ENCODE measurements at places on chromosomes 3 and 15.

- no peak for DNase-seq
Observed at GRCh38 chr15:78417754-78418630, 20.0 kb upstream of the IREB2 start.

GRCh38 chr15:74025436-74025835, 30.9 kb downstream of the PML start:
- no peak for DNase-seq

GRCh38 chr3:23864931-23865330, 51.9 kb downstream of the NKIRAS1 start:
- no peak for DNase-seq

- no peak for DNase-seq
Observed at GRCh38 chr3:121514496-121514895, 31.3 kb downstream of the POLQ start.

GRCh38 chr15:43376017-43376705, 5.3 kb downstream of the TUBGCP4 start:
- peak; percentile 59 for DNase-seq

DNA sequence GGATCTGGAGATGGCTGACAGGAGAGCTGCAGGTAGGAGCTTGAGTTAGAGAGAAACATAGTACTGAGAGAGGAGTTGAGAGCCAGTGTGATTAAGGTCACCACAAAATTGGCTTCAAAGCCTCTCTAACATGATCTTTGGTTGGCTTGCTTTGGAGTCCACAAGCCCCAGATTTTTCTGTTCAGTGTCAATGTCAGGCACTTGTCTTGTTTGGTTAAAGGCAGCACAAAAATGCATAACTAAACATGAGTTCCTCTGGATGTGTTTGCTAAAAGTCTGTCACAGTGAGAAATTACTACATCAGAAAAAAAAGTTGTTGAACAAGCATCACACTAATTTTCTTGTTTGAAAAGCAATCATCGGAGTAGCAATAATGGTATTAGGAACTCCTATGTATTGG, 440.5 kb downstream of the NTRK3 start:
- no peak for DNase-seq

DNA sequence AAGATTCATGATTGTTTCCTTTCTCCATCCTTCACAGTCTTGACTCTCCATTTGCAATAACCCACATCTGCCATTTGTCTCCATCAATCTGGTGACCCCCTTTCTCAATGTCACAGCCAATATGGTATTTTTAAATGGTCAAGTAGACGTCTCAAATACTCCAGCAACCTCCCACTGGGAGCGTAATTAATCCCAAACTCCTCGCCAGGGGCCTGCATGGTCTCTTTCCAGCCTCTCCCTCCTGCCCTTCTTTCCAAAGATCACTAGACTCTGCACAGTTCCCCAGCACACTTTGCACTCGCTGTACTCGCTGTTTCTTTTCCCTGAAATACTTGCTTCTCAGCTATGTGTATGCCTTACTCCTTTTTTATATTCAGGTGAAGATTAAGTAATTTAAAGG, 115.3 kb downstream of the PLCH1 start:
- DNase-seq = no peak

DNA sequence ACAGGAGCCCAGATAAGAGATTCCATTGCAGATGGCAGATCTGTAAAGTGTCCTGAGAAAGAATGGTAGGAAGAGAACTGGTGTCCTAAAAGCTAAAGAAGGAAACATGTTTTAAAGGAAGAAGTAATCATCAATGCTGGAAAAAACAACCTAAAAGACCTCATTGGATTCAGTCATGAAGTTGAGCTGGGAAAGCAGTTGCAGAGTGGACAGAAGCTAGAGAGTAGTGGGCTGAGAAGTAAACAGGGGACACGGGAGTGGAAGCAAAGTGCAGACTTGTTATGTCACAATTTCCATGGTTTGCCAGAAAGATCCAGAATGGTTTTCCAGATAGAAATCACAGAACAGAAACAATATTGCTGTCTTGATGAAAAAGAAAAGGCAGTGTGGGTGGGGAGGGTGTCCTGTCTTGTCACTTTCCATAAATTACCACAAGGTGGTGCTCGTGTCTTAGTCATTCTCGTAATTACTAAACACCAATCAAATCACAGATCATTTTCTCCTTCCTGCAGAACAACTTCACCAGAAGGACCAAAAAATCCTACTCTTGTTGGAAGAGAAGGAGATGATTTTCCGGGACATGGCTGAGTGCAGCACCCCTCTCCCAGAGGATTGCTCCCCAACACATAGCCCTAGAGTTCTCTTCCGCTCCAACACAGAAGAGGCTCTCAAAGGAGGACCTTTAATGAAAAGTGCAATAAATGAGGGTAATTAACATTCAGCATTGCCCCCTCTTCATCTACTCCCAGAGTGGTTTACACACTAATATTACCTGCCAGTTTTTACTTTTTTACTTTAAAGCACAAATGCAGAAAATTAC, 64.5 kb downstream of the KLHL25 start:
- DNase-seq = peak; percentile 78

- peak; percentile 36 for DNase-seq
Observed at GRCh38 chr15:58066042-58066867, 744 bp upstream of the ALDH1A2 start.

DNA sequence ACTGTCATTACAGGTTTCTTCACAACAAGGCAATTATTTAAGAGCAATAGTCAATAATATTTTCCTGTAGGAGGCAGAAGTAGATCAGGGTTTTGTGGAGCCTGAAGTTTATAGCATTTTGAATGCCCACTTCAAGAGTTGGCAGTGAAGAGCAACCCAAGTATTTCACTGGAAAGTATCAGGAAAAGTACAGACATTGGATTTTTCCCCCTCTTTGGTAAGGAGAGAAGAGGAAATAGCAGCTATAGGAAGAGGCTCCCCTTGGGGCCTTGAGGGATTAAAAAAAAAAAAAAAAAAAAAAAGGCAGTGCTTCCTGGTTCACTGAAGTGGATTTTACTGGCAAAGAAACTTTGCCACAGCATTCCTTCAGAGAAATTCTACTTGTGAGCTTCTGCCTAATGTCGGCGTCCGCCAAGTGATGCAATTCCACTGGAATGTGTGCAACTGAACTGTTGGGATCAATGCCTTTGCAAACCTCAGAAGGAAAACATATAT, 5.7 kb upstream of the CNTN6 start:
- no peak for DNase-seq

GRCh38 chr3:124587053-124587408, 143.2 kb upstream of the UMPS start:
- no peak for DNase-seq

DNA sequence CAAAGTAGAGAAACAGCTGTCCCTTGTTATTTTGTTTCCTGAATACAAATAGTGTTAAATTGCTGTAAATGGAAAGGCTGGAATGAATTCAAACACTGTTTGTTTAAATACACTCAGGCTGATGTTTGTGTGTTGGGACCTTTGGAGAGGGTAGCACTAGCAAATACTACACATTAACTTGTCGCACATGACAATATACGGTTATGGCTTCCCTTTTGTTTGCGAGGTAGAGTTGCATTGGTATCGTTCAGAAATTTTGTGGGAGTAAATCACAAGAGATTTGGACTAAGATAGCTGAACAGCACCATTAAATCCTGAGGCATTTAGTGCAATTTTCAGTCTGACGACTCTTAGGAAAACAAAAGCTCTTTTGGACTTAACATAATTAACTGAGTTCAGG, 213.0 kb upstream of the ROBO2 start:
- no peak for DNase-seq

DNA sequence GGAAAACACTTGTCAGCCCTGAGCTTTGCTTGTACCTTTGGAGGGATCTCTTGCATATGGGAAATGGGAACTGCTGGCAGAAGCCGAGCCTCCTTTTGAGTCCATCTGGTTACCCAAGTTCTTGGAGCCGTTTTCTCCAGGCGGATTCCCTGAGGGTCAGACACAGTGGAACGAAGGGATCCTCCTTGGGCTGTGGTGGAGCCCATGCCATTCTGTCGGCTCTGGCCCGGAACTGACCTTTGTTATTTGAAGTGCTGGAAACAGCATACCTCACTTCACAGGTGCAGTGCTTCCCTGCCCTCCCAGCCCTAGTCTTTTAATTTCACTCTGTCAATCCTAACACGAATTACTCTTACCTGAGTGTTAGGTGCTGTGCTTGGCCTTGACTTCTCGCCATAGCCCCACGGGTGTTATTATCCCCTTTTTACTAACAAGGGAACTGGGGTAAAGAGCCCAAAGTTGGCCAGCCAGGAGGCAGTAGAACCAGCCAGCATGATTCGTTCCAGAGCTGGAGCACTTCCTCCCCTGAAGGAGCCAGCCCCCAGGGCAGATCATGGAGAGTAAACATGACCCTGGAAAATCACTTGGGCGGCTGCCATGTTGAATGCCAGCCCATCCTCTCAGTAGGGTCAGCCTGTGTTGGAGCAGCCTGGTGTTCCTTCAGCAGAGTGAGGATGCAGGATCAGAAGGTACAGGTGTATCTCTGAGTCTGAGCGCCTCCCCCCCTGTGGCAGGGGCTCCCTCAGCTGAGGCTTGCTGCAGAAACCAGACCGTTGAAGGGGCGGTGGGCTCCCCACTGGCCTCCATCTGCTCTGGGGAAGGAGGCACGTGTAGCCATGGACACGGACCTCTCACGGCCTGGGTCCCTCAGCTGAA, 143.2 kb downstream of the DNAJB8 start:
- no peak for DNase-seq

- DNase-seq = no peak
Observed at GRCh38 chr15:54364961-54365360, 386.7 kb downstream of the UNC13C start.

- DNase-seq = no peak
Observed at GRCh38 chr15:40043927-40044716, 5.1 kb upstream of the SRP14 start.

- peak; percentile 70 for DNase-seq
Observed at GRCh38 chr3:51975852-51976549, 1.1 kb downstream of the ABHD14A start.

All from hematopoietic multipotent progenitor cell treated with erythropoietin and hydrocortisone succinate and interleukin-3 and kit ligand, for 8 days (in vitro differentiated cells).